Lower lobe of right lung (tissue), 2 donors: ENCODE measurements at places on chromosomes 11 and 22. TPM values are rescaled to one million over a fixed set of nuclear protein-coding genes. Genes with fewer than 3 reads are reported as not detected.

The GPR83 gene
- not detected for total RNA-seq

The TMEM184B gene
- 77.7 TPM for total RNA-seq

The MOGAT2 gene
- total RNA-seq, result not detected

DNA sequence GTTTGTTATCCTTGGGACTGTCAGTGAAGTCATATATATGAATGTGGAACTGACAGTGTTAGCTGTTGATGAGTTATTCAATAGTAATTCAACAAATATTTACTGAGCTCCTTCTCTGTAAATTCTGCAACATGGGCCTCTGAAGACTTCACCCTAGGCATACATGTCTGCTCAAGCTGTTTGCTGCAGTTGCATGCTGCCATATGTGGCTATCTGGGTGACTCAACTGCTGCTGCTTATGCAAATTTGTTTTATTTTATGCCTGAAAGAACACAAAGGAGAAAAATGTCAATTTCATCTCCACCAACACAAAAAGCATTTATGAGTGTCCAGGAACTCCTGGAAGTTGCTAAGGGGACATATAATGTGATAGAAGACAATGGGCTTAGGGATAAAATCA, 417.6 kb downstream of the AASDHPPT start:
- H3K4me3 ChIP-seq, result no peak overlapping the region
- DNase-seq, result no peak
- no peaks in the 10 kb centered on the region for H3K27me3 ChIP-seq
- H3K27ac ChIP-seq, result no peak overlapping the region
- no peaks in the 10 kb centered on the region for H3K36me3 ChIP-seq
